ENCODE measurements at places on chromosomes 6 and 20.

DNA sequence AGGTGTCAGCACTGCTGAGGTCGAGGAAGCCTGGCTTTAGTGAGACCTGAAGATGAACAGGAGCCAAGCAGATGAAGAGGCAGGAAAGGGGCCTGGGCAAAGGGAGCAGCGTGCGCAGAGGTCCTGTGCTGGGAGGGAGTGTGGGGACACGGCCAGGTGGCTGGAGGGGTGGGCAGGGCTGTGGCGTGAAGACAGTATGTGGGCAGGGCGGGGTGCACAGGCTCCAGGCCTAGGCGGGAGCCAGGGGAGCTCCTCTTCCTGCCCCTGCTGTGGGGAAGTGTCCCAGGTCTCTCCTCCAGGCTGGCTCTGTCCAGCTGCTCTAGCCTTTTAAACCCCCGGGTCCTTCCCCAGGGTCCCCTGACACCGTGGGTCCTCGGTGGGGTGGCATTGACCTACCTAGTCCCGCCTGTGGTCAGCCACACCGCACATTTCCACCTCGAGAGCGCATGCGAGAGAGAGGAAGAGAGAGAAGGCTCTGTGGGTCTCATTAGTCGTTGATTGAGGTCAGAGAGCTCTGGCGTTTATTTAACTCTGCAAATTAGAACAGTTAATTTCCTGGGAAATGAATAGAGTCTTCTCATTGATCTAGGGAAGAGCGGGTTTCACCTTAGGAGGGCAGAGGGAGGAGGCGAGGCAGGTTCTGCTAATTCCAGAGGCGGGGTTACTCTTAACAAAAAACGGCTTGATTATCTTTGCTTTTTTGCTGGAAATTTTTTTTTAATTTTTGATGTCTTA lies 68.8 kb downstream of the CDH4 start:
- no peak for DNase-seq

DNA sequence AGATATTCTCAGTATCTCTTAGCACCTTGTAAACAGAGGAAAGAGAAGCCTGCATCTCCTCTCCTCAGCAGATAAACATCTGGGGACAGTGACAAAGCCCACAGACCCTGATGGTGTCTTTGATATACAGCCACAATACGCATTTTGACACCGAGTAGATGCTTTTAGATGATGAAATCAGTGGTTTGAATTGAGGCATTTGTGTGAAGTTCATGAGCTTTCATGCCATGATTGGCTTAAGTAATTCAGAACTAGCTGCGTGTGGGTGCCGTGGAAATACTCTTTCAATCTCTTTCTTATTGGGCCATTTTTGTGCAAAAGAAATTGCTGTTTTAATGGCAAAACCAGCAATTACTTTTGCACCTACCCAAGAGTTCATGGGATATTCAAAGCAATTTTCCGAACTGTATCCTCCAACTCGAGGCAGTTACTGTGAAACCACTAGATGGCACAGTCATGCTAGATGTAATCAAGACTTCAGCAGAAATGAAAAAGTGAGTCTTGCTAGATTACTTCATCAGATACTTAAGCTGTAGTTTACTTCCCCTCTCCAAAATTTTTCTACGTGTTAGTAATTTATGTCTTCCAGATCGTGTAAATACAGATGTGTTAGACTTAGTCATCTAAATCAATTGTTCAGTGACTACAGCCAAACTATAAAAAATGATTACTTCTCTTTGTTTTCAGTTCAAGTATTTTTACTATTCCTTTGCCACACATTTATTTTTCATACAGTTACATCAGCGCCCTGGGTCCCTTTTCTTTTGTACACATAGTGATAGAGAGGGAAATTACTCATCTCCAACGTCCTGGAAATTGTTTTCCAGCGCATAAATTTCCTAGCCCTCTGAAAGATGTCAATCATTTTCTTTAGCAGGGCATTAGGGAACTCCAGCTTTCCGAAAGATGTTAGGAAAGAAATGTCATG lies 49.4 kb downstream of the IYD start:
- no peak for DNase-seq

DNA sequence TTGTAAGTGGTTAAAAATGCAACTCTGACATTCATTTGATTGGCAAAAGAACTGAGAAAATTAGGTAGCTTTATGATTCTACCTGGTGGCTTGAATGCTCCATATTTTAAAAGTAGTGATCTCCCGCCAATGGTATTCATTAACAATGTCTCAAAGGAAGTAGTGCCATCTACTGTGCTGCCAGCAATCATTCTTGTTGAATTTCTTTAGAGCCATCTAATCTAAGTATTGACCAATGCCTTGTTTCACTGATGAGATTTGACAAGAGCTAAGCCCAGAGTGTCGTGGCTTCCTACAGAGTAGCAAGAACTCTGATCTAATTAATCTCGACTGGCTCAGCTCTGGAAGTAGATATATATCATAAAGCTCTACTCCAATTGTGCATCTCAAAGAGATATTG lies 696.7 kb downstream of the C6orf118 start:
- no peak for DNase-seq

GRCh38 chr6:63272397-63272796 lies 47.4 kb downstream of the LGSN start:
- no peak for DNase-seq

GRCh38 chr6:123802351-123802696 lies 1.3 kb upstream of the NKAIN2 start:
- DNase-seq = no peak

DNA sequence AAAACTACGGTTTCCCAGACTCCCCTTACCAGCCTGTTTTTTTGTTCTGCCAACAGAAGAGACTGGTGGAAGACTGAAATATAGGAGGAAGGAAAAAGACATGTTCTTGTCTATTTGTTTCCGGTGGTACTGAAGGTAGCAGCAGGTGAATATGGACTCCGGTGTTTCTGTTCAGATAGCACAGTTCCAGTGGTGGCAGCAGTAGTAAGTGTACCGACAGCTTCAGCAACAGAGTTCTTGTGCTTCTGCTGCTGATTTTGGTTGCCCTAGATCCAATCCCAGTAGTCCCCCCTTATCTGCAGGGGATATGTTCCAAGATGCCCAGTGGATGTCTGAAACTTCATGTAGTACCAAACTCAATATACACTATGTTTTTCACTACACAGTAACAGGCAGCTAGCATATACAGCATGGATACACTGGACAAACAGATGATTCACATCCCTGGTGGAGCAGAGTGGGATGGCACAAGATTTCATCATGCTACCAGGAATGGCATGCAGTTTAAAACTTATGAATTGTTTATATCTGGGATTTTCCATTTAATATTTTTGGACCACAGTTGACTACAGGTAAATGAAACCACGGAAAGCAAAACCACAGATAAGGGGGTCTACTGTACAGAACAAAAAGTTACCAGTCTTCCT lies 301.8 kb downstream of the BTBD9 start:
- DNase-seq = no peak

DNA sequence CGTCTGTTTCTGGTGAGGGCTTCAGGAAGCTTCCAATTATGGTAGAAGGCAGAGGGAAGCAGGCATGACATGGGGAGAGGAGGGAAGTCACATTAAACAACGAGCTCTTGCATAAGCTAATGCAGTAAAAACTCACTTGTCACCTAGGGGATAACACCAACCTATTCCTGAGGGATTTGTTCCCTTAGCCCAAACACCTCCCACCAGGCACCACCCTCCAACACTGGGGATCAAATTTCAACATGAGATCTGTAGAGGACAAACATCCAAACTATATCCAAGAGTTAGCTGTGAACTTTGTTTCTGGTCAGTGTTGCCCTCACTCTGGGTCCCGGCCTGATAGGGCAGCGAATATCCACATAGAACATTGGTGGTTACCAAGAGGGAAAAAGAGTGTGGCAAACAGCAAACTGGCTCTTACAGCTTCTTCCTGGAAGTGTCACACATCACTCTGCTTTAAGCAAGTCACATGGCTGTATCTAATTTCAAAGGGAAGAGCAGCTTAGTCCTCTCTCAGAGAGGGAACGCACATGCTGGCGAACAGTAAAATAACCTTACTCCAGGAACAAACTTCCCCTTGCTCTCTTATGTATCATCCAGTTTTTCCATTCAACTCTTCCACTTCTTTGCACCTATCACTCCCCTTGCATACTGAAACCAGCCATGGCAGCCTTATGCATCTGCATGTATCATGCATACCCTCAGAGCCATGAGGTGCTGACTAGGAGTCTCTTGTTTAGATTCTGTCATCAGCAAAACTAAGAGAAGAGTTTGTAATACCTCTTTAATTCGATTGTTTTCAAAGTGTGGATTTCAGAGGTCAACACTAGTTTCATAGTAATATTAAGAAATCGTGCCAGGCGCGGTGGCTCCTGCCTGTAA lies 4.8 kb upstream of the MOCS1 start:
- no peak for DNase-seq

GRCh38 chr20:10581823-10582222 lies 92.0 kb downstream of the JAG1 start:
- no peak for DNase-seq

DNA sequence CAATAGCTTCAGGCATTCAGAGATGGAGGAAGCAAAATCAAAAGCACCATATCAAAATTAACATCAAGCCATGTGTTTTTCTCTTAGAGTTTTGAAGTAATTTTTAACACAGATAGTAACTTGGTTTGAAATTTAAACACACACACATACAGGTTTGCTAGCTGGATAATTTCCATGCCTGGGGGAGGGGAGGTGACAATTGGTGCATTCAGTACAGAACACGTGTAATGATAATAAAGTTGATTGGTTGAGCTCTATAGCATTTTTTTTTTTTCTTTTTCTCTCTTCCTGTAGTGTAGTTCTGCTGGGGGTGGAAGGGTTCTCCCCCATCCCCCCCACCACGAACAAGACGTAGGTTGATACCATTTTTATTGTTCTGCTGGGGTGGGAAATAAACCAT lies 564.8 kb downstream of the LMBRD1 start:
- no peak for DNase-seq
